ENCODE measurements at places on chromosomes 2 and 18.

GRCh38 chr2:73111073-73112025 is 1.4 kb downstream of the RAB11FIP5 start:
- peak; percentile 15 for DNase-seq

- no peak for DNase-seq
These were observed 14.1 kb upstream of the IL1RL2 start for GRCh38 chr2:102172745-102173144.

DNA sequence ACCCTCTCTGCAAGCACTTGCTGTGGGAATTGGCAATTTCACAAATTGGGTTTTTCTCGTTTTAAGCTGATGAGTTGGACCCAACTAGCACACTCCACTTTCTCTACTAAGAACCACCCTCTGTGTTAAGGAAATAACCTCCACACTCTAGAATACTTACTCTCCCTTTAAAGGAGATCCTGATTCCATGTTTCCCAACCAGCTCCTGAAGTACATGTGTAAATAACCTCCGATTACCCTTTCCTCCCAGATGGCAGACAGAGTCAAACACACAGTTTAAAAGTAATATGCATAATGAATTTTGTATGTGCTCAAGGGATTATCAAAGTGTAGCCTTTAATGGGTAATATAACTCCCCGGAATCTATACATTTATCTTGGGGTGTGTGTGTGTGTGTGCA is 171.3 kb upstream of the OSR1 start:
- no peak for DNase-seq

DNA sequence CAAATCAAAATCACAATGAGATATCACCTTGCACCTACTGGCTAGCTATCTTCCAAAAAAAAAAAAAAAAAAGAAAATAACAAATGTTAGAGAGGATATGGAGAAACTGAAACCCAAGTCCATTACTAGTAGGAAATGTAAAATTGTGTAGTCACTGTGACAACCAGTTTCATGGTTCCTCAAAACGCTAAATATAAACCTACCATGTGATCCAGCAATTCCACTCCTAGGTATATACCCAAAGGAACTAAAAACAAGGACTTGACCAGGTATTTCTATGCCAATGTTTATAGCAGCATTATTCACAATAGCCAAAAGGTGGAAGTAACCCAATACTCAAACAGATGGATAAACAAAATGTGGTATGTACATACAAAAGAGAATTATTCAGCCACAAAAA is 11.7 kb upstream of the SCRN3 start:
- no peak for DNase-seq

DNA sequence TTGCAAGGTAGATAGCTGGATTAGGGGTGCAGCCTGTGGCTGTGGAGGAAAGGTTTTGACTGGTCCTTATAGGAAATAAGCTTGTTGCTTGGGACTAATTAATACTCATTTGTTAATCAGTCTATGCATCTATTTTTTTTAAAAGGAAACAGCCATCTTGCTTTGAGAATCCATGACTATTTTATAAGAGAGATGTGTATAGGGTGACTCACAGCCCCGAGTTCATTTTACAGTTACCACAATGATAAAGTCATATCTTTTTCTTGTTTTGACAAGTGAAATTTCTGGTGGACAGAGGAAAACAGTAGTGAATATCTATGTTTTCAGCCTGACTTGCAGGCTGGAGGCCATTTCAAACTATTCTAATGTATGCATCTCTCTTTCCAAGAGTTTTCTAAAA is 193.5 kb upstream of the CCDC68 start:
- no peak for DNase-seq

DNA sequence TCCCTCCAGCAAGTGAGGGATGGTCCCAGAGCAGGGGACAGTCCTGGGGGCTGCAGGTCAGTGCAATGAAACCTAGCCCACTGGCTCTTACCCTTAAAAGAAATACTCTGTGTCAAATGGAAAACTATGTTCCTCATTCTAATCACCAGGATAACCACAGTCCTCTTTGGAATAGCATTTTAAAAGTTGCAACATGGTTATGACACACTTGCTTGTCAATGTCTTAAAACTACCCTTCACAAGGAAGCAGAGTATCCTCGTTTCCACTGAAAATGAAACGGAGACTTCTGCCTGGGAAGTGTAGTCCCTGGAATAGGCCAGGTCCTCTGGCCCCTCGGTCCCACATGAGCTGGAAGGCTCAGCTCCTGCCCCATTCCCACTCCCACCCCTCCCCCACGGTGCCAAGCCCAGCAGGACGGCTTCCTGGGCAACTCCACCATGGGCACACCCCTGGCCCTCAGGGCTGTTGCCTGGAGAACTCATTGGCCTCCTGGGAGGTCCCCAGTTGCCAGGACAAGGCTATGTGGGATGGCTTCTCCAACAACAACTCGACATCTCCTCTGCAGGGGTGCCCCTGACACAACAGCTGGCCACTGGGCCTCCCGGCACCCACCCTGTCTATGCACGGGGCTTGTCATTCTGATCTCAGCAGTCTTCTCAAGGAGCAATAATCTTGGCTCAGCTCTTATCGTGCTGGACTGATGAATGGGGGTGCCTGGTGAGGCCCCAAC is 38.3 kb upstream of the ST3GAL5 start:
- no peak for DNase-seq

DNA sequence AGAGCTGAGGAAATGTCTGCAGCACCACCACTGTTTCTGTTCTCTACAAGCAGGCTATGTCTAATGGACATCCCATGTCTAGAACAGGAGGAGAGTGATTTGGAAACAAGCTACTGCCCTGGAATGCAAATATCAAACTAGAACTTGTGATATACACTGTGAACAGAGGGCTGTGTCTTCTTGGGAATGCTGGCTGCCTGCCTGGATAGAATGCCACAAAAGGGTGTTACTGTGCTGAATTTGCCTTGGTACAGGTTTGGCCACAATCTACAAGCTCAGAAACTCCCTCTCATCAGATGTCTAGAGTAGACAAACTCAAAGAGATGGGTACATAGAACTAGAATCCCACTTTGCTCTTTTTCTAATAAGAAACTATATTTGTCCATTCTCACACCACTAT is 170.5 kb downstream of the NYAP2 start:
- DNase-seq, result no peak

DNA sequence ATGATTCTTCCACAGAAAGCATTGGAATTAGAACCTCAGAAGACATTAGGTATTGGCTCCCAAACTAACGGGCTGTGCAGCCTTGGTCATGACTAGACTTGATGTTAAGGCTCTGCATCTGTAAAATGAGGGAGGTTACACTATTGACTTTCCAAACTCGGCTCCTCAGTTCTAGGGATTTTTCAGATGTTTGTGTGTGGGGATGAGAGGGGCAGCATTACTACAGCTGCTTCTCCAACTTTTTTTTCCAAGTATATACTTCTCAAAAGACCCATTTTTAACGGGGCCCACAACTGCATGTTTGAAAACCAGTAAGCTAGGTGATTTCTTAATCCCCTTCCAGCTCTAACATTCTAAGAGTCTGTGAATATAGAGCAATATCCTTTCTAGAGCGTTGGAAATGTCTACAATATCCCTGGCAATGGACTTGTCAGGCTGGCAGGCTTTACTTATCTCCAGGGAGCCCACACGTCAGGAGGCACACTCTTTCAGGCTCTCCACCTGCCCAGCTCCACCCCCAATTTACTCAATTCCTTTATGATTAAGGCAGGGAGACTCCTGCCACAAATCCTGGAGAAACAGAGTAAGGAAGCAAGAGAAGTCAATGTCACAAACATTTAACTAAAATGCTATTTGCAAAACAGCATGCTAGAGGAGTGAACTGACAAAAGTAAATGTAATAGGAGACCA is 844 bp upstream of the MPV17 start:
- DNase-seq, result no peak

DNA sequence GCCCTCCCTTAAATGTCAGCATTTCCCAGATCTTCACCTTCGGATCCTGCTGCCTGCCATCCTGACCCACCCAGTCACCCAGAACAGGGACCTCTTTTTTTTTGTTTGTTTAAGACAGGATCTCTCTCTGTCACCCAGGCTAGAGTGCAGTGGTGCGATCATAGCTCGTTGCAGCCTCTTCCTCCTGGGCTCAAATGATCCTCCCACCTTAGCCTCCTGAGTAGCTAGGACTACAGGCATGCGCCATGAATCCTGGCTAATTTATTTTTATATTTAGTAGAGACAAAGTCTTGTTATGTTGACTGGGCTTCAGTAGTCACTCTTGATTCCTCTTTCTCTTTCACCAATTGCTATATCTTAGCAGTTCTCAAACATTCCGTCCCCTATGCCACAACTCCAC is 39.0 kb downstream of the INSIG2 start:
- no peak for DNase-seq

- peak; percentile 30 for DNase-seq
These were observed at the start of gene PDE11A for GRCh38 chr2:178072383-178073301. TSS of gene PDE11A (minus strand) at chr2:178072777. CDS start at chr2:178072437, 340 bp downstream.

DNA sequence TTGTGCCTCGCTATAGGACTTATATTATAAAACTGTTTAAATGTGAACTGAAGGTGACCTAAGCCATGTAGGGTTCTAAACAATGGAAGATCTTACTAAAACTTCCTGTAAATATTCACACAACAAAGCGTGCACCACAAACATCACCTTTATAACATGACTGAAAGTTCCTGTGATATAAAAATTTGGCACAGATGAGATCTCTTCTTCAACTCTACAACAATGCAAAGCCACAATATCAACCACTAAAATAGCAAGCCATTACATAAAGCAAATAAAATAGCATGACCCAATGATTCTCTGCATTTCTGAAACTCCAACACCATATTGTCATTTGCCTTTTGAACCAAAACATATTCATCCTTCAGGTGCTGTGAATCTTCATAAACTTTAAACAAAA is 3.5 kb downstream of the YES1 start:
- no peak for DNase-seq

- DNase-seq, result no peak
These were observed 9.4 kb downstream of the RAMP1 start for GRCh38 chr2:237868631-237869342.

GRCh38 chr2:126515471-126515870 is 140.5 kb upstream of the GYPC start:
- DNase-seq, result no peak

DNA sequence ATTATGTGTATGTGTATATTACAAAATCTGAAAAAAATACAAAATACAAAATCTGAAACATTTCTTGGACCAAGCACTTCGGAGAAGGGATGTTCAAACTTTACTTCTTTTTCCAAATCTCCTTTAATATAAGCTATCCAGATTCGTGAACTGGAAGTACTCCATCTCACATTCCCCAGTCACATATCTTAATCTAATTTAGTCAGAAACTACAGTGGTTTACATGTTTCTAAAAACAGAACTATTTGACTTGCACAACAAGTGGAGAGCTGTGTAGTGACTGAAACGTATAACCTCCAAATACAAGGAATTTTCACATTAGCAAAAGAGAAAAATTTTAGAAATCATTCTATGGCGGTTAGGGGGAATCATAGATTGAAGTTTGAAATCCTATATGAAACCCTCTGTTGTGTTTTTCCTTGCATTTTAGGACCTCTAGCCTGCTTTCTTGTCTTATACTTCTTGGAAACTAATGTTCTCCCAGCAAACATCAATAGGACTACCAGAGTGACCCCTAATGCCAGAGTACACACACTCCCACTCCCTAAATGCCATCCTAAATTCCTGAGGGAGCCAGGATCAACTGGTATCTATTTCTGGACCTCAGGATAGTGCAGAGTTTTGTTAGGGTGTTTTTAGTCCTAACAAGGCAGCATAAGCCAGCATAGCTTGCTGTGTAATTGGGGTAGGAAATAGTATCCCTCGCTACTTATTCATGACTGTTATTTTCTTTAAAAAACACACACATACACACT is 30.2 kb upstream of the ROCK1 start:
- no peak for DNase-seq

GRCh38 chr2:96642564-96643360 is at the start of gene FER1L5:
TSS of gene FER1L5 (plus strand) at chr2:96642764. CDS start at chr2:96642837, 73 bp downstream.
- DNase-seq, result no peak

GRCh38 chr2:135685361-135685760 is 56.3 kb upstream of the UBXN4 start:
- DNase-seq, result no peak

GRCh38 chr2:144240656-144241339 is 279.1 kb downstream of the ZEB2 start:
- DNase-seq, result no peak

- no peak for DNase-seq
These were observed 30.0 kb downstream of the RNF125 start for GRCh38 chr18:32048507-32049091.

GRCh38 chr2:42254186-42254895 is 85.2 kb downstream of the EML4 start:
- DNase-seq, result no peak

DNA sequence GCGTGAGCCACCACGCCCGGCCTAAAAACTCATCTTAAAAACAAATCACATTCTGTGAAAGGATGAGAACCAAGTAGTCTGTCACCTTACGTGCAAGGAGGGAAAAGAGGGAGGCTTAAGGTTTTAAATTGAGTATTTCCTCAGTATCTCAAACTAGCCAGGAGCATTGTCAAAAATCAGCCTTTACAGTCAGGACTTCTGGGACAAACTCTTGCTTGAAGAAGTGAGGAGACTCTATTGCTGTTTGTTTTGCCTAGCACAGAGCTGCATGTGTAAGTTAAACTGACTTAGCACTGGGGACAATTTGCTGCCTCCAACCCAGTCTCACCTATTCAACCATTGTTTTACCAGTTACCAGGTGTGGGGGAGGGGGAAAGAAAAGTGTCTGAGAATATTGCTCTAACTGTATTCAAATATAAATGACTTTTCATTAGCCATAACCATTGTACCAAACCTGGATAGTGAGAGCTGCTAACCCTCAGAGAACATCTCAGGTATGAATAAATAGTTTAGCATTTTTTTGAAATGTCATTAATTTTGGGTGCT is 3.6 kb downstream of the INO80D start:
- no peak for DNase-seq

GRCh38 chr18:28855524-28855923 is 678.6 kb upstream of the CDH2 start:
- DNase-seq, result no peak

DNA sequence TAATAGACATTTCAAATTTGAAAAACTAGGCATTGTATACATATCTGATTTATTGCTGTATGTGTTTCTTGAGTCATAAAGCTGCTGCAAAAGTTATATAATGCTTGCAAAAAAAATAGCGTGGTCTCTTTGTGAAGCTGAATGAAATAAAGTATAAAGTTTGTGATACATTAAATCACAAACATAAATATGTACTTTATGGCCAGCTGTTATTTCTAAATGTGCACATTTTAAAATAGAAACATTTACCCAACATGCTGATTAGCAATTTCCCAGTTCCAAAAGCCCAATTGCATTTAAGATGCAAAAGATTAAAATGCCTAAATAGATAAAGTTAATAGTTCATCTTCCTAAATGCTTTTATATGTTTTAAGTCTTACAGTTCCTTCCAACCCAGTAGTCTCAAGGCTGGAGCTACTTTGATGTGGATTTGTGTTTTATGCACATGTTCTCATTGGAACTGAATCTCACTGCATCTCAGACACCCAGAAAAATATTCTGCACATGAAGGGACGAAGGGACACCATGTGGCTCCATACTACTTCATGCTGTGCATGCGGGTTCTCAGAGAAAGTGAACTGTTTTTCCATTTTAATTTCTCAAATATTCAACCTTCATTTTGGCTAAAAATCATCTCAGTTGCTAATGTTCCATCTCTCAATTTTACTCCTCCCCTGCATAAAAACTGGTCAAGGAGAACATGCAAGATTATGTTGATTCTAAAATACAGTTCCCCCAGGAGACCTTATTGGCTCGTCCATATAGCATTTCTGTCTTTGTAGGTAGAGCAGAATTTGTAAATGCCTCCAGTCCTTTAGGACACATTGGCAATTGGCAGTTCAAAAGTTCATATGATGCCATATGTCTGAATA is 304.6 kb downstream of the MTX2 start:
- no peak for DNase-seq

GRCh38 chr18:3002732-3003131 is 10.2 kb downstream of the LPIN2 start:
- no peak for DNase-seq

GRCh38 chr2:102266204-102266603 is 45.2 kb upstream of the IL1RL1 start:
- no peak for DNase-seq

Data from NCI-H1694 treated with DMSO at 0.1 percent for 48 hours (cell line).